HS-5 (cell line): ENCODE measurements at places on chromosomes 7 and 10.

DNA sequence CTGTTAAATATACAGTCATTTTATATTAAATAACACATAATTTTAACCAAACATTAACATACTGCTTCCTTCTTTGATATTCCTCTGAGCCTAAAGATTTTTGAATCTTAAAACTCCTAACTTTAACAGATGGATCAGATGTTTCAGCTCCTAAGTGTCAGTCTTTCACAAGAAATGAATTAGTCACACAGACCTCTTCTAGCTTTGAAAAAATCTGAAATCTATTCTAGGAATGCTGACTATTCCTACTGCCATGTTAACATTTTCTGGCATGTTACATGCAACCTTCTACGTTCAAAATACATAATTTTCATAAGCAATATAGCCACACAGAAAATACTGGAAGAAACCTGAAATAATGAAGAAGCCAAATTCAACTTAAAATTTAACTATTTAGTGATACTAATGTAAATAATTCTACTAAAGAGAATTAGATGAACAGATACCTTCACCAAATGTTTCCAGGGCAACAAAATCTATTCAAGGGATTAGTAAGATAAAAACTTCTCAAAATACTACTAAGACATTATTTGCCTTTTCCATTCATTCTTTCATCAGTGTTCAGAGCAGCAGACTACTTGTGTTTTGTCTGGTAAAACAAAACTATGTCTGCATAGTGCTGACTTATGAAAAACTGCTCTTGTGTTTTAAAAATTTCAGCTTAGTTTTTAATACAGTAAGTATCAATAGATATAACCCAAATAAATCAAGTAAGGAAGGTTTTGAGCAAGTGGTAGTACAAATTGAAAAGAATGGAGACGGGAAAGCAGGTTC lies 9.2 kb downstream of the JMJD1C start:
- peak; percentile 65 for DNase-seq

GRCh38 chr7:126535176-126535575 lies 717.6 kb downstream of the GRM8 start:
- no peak for DNase-seq

DNA sequence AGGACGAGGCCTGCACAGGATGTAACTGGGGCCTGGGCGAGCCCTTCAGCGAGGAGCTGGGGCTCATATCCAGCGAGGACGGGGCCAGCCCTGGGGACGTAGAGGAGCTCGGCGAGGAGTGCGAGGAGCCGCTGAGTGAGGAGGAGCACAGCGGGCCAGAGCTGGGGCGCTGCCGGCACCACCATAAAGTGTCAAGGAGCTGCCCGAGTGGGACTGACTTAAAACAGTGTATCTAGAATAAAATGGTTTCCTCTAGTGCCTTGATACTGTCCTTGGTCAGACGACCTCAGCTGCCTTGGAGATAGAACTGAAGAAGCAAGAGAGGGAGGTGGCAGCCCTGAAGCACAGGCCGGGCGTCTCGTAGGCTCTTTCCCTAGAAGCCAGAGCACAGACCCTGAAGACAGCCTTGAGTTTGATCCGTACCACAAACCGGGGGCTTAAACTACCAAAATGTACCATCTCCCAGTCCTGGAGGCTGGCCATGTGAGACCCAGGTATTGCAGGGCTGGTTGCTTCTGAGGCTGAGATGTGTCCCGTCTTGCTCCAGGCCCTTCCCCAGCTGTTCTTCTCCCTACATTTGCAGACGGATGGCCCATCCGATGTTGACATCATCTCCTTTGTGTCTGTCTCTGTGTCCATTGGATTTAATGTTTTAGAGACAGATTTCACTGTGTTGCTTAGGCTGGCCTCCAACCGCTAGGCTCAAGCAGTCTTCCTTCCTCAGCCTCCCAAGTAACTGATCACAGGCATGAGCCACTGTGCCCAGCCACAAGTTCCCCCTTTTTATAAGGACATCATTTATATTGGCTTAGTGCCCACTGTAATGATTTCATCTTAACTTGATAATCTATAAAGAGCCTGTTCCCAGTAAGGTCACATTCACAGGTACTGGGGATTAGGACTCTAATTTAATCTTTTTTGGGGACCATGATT lies 35.8 kb downstream of the DNAJB6 start:
- no peak for DNase-seq

DNA sequence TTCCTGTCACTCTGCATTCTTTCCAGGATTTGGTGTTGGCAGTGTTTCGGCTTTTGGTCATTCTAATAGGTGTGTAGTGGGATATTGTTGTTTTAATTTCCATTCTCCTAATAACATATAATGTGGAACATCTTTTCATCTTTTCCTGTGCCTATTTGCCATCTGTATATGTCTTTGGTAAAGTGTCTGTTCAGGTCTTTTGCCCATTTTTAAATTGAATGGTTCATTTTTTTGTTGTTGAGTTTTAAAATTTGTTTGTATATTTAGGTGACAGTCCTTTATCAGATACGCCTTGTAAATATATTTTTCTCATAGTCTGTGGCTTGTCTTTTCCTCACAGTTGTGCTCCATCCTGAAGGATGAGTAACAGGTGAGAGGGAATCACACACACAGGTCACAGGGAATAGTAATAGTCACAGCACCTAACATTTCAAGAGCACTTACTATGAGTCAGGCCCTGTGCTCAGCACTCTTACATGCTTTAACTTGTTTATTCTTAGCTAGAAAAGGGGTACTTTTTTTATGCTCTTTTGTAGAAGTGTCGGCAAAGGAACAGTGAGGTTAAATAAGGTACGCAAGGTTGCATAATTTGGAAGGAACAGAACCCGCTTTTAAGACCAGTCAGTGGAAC lies 117.1 kb upstream of the GATA3 start:
- DNase-seq = no peak

GRCh38 chr7:101087334-101088068 lies 2.2 kb downstream of the TRIM56 start:
- DNase-seq = no peak

DNA sequence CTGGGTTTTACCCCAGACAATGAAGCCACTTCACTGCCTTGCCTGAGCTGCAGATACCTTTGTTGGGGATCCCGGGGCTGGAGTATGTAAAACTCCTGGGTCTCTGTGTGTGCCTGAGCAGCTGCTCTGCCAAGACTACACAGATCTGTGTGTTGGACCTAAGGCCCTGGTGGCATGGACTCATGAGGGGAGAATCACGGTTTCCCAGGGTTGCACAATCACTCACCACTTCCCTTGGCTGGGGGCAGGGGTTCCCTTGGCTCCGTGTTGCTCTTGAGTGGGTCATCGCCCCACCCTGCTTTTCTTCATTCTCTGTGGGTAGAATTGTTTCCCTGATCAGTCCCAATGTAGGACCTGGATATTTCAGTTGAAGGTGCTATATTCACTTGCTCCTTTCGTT lies 13.9 kb upstream of the TBATA start:
- no peak for DNase-seq

DNA sequence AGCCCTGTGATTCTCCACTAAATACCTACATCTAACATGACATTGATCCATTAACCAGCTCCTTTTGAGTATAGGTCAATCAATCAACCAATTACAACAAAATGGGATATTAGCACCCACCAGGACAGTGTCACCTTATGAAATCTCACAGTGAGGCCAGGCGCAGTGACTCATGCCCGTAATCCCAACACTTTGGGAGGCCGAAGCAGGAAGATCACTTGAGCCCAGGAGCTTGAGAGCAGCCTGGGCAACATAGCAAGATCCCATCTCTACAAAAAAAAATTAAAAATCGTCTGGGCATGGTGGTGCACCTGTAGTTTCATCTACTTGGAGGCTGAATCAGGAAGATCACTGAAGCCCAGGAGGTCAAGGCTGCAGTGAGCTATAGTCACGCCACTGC lies 28.5 kb downstream of the SRRM3 start:
- no peak for DNase-seq

DNA sequence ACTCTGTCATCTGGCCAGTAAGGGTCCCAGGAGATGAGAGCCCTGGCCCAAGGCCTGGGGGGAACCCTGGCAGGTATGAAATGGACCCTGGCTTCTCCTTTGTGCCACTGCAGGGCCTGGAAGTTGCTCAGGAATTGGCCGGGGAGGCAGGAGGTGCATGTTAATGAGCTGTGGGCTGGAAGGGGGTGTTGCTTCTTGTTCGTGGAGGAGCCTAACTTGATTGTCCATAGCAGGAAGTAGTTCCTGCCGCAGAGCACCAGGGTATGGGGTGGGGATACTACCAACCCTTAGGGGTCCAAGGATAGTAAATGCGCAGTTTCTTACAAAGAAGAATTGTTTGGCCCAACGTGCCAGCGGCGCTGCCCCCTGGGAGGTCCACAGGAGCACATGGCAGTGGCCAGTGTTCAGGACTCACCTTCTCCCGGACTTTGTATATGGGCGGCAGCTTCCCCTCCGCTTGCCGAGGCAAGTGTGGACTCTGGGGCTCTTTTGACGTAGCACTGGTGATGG lies 21.5 kb downstream of the TEX36 start:
- DNase-seq = no peak

- DNase-seq = no peak
These were observed 7.6 kb downstream of the FOXK1 start for GRCh38 chr7:4689668-4690067.

GRCh38 chr10:52683776-52684175 lies 88.8 kb downstream of the MBL2 start:
- no peak for DNase-seq

- DNase-seq = no peak
These were observed 16.1 kb downstream of the TAS2R60 start for GRCh38 chr7:143459359-143459758.

DNA sequence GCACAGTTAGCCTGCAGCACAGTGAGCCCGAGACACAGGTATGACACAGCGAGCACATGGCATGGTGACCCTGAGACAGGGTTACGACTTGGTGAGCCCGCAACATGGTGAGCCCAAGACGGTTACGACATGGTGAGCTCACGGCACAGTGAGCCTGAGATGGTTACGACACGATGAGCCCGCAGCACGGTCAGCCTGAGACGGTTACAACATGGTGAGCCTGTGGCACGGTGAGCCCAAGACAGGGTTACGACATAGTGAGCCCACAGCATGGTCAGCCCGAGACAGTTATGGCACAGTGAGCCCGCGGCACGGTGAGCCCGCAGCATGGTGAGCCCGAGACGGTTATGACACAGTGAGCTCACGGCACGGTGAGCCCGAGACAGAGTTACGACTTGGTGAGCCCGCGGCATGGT lies 156.1 kb downstream of the MAD1L1 start:
- no peak for DNase-seq

DNA sequence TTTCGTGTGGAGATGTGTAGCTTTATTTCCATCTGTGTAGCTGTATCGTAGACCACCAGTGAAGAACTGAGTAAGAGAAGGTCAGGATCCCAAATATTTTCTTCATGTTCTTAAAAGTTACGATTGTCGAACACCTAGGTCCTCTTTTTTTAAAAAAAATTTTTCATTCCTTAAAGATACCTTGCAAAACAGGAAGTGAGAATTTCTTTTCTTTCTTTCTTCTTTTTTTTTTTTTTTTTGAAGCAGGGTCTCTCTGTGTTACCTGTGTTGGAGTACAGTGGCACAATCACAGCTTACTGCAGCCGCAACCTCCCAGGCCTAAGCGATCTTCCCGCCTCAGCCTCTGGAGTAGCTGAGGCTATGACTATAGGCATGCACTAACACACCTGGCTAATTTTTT lies 60.8 kb downstream of the PHTF2 start:
- DNase-seq = no peak

GRCh38 chr10:14772399-14772798 lies 2.3 kb downstream of the FAM107B start:
- DNase-seq = no peak

- DNase-seq = peak; percentile 49
These were observed 38.7 kb upstream of the DLG5 start for GRCh38 chr10:77965294-77965693.

- DNase-seq = no peak
These were observed 93.8 kb upstream of the NOBOX start for GRCh38 chr7:144497282-144497681.

DNA sequence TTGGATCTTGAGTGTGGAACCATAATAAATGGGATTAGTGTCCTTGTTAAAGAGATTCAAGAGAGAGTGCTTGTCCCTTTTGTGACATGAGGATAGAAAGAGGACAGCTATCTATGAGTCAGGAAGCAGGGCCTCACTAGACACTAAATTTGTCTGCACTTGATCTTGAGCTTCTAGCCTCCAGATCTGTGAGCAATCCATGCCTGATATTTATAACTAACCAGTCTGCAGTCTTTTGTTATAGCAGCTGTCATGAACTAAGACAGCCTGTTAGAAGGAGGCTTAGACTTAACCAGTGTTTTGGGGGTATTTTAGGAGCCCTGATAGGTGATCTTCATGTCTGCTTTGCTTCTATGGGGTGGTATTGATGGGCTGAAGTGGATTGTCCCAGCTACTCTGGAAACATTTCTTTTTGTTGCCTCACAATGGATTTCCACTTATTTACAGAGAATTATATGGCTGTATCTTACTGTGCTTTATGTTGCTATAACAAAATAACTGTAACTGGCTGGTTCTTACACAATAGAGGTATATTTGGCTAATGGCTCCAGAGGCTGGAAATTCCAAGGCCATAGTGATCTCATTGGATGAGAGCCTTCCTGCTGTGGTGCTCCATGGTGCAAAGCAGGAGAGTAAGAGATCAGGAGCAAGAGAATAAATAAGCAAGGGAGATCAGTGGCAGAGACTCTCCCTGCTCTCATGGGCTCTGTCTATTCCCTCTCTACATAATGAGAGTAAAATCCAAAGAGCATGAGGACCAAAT lies 23.4 kb upstream of the AKR1C3 start:
- DNase-seq = no peak

GRCh38 chr10:104337521-104337984 lies 712 bp downstream of the ITPRIP start:
- no peak for DNase-seq

GRCh38 chr7:32001948-32002347 lies 68.3 kb downstream of the PDE1C start:
- no peak for DNase-seq

DNA sequence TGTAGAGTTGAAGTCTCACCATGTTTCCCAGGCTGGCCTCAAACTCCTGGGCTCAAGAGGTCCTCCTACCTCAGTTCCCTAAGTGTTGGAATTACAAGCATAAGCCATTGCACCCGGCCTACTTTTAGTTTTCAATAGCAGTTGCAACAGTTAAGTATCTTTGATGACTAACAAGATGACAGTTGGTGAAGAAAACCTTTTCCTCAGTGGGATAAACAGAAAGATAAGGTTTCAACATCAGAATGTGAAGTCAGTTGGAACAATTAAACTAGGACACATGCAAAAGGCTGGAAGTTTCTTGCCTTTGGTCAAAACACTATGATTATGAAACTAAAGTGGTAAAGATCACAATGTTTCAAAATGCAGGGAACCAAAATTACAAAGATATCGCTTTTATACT lies 169.2 kb downstream of the ZNF438 start:
- DNase-seq = peak; percentile 22

DNA sequence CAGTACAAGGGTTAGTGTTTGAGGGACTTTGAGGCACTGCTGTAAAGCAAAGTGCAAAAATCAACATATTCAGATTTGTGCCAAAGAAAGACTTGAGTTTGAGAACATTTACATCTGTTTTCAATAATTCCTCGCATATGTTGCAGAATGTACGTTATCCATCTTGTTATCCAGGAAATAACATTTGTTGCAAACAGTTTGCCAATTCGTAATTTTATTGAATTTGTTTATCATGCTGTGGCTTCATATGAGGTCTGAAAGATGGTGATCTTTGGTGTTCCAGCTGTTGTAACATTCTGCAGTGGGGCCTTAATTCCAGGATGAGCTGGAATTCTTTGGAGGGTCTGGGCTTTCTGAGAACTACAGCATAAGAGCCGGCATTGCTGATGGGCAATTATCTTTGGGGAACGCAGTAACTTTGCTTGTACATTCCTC lies 396.2 kb downstream of the LRMDA start:
- DNase-seq = no peak

GRCh38 chr10:20737107-20737506 lies 160.0 kb downstream of the NEBL start:
- DNase-seq = no peak

- DNase-seq = no peak
These were observed 19.8 kb downstream of the GPR141 start for GRCh38 chr7:37703361-37703760.
